ENCODE measurements at places on chromosomes 1 and 21.

DNA sequence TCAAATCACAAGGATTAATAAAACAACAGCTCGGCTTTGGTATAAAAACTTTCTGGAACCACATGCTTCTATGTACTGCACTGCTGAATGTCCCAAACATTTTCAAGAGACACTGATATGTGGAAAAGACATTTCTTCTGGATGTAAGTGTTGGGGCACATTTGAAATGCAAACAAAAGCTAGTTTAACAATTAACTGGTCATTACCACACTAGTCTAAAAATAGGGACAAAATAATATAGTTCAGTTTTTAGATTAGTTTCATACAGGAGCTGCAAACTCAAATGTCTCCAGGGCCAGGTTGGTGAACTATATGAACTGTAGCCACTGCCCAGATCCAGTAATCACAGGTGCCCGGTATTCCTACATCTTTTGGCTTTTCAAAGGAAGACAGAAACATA lies 3.2 kb downstream of the IL23R start:
- DNase-seq, result no peak

- no peak for DNase-seq
Observed at GRCh38 chr1:114015075-114015474, 35.8 kb downstream of the OLFML3 start.

GRCh38 chr1:212646588-212646987 lies 38.0 kb downstream of the ATF3 start:
- DNase-seq, result no peak

GRCh38 chr1:11800756-11801433 lies 4.9 kb downstream of the MTHFR start:
- DNase-seq, result no peak

DNA sequence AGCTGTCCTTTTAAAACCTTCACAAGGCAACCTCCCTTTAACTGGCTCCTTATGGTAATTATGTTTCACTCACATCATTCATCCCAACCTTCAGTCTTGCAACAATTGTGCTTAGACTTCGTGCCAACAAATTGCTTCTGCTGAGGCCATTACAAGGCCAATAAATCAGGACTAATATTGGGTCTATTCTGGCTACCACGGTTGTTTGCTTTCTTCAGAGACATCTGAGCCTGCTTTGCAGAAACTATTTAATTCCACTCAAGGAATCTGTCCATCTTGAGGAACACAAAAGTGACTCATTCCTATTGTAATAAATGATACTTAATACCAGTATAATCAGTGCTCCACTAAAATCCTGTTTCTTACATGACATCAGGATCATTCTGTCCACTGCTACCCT lies 2.6 kb upstream of the GSTM4 start:
- DNase-seq, result no peak

GRCh38 chr1:198359024-198359653 lies 181.3 kb downstream of the ATP6V1G3 start:
- peak; percentile 28 for DNase-seq

DNA sequence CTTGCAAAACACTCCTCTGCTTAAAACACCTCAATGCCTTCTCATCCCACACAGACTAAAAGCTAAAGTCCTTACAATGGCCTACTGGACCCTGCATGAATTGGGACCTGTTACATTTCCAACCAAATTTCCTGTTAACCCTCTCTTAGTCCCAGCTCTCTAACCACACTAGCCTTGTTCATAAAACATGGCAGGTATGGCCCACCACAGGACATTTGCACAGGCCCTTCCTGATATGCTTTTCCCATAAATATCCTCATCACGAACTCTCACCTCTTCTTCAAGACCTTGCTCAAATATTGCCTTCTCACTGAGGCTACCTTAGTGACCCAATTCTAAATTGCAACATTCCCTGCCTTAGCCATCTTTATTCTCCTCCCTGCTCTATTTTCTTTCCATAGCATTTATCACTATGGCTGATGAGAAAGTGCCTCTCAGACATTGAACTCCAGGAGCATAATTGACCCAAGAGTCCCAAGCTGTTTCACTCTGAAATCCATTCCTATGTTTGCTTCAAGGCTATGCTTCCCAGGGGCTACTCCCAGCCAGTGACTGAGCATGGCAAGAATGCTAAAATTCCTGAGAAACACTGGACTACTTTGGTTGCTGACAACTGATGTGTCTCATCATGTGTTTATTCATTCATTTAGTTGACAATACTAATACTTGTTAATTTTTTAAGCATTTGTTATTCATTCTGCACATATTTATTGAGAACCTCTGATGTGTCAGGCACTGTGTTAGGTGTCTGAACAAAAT lies 2.7 kb upstream of the PALMD start:
- DNase-seq, result no peak

DNA sequence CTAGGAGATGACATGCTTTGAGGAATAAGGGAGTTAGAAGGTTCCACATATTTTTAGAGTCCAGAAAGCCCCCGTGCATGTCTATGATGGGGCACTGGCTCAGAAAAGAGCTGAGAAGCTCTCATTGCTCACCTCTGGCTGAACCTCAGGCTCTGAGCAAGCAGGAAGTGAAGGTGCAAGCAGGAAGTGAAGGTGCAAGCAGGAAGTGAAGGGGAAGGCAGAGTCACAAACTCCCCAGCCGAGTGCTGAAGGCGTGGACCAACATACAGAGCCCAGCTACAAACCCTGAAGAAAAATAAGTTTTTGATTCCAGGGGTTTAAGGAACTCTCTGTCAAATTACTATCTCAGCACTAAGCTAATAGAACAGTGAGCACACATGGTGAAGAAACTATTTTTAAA lies 7.0 kb downstream of the KRTAP10-8 start:
- no peak for DNase-seq

GRCh38 chr1:89942825-89943658 lies 51.9 kb upstream of the ZNF326 start:
- DNase-seq, result no peak

DNA sequence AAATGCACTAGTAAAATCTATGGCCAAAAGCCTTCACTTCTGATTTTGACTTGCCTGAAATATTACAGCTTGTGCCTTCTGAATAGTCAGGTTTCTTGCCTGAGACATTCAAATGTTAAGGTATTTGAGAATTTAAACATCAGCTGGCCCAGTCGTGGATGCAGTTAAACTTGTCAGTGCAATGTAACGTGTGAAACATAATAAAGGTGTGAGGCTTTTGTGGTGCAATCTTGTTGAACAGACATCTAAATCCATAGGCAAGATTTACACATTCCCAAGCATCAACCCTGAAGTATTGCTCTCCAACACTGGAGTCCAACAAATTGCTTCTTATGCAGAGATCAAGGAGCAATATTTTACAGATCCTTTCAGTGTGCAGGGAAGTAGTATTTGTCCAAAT lies 4.4 kb downstream of the CCN1 start:
- DNase-seq, result no peak

DNA sequence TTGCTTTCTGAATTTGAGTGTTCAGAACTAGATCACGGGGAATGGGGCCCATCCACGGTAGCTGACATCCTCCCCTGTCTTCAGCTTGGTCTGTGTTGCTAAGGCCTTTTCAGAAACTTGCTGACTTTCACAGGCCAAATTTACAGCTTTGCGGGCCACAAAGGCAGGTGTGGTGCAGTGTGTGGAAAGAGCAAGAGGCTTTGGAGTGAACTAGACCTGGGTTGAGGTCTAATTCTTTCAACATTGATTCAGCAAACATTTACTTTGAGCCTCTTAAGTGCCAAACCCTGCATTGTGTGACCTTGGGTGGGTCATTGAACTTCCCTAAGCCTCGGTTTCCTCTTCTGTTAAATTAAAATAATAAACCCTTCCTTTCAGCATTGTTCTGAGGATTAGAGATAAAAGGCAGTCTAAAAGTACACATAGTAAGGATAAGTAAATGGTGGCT lies 24.3 kb downstream of the STPG1 start:
- no peak for DNase-seq

DNA sequence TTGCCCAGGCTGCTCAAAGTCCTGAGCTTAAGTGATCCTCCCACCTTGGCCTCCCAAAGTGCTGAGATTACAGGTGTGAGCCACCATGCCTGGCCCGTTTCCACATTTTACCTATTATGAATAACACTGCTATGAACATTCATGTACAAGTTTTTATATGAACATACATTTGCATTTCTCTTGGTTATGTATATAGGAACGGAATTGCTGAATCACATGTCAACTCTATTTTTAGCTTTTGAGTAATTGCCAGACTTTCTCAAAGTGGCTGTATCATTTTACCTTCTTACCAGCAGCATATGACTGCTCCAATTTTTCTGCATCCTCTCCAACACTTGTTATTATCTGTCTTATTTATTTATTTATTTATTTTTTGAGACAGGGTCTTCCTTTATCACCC lies 2.7 kb downstream of the SPATA21 start:
- no peak for DNase-seq

DNA sequence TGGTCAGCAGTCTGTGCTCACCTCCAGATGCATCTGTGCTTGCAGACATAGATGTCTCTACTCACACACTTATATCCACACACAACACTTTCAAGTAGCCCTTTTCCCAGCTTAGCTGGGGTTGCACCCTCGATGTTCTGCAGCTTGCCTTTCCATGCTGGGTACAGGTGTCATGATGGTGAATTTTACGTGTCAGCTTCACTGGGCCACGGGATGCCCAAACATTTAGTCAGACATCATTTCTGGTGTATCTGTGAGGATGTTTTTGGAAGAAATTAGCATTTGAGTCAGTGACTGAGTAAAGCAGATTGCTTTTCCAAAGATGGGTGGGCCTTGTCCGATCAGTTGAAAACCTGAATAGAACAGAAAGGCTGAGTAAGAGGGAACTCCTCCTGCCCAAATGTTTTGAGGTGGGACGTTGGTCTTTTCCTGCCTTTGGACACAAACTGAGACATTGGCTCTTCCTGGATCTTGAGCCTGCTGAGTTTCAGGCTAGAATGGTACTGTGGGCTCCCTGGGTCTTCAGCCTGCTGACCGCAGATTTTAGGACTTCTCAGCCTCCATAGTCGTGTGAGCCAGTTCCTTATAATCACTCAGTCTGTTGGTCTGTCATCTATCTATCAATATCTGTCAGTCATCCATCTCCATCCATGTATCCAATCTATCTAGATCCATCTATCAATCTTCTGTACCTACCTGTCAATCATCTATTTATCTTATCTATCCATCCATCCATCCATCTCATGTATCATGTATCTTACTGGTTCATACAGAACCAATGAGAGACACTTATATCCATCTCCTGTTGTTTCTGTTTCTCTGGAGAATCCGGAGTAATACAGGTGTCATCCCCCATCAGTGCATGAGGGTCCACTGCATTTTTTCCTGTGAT lies 12.7 kb upstream of the OBSCN start:
- no peak for DNase-seq

GRCh38 chr1:228445490-228445842 lies 28.8 kb upstream of the TRIM17 start:
- DNase-seq, result no peak

GRCh38 chr1:64839261-64839660 lies 94.4 kb downstream of the RAVER2 start:
- no peak for DNase-seq

DNA sequence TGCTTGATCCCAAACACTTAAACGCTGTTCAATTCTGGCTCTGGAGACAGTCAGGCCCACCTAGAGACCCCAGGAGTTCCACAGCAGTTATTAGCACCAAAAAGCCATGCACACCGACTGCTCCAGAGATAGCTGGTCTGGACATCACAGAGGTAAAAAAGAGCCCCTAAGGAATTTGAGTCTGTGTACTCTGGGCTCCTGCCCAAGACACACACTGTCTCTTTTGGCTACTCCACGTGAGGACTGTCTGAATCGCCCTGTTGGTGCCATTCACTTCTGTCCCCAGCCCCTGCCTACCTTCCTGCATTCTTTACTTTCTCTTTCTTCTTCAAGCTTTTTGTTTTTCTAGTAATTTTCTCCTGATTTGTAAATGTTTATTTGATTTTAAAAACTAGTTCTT lies 197.4 kb downstream of the ADGRL2 start:
- DNase-seq, result no peak

DNA sequence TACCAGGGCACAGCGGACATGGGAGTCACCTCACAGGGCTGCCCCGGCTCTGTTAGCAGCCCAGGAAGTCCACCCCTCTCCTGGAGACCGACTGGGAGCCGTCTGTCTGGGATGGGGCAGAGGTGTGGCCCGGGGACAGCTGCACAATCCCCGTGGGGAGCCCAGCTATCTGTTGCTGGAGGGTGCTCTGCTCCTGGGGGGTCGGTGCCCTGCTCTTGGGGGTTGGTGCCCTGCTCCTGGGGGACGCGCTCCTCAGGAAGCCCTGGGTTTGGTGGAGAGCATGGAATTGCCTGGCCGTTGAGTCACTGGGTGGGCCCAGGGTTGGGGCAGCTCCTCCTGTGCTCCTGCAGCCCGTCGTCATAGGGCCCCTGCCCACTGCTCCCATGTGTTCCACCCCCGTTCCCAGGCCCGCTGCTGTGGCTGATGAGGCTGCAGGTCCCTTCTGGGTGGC lies 39.3 kb downstream of the AGPAT3 start:
- no peak for DNase-seq

GRCh38 chr1:46278807-46279206 lies 24.6 kb downstream of the LRRC41 start:
- DNase-seq, result no peak

DNA sequence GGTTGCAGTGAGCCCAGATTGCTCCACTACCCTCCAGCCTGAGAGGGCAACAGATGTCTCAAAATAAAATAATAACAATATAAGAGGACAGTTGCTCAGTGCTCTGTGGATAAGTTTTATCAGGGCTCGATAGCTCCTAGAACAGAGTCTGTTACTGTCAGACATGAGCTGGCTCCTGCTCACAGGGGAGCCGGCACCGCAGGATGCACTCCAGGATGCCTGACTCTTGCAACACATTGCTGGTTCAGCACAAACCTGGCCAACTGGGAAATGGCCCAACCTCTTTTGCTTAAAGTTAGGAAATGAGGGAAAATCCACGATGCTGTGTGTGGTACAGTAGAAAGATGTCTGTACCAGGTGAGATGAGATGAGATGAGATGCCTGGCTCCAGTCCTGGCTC lies 5.8 kb upstream of the CTSE start:
- no peak for DNase-seq

- DNase-seq, result no peak
Observed at GRCh38 chr1:183315991-183316758, 102.0 kb downstream of the NMNAT2 start.

GRCh38 chr1:32627596-32628162 lies 22.7 kb downstream of the ZBTB8OS start:
- DNase-seq, result peak; percentile 58

GRCh38 chr1:53014791-53015507 lies 47.1 kb upstream of the PODN start:
- DNase-seq, result peak; percentile 92

- no peak for DNase-seq
Observed at GRCh38 chr1:19401535-19401889, 83.8 kb downstream of the CAPZB start.

- peak; percentile 99 for DNase-seq
Observed at GRCh38 chr1:16215882-16216753, 3.7 kb upstream of the ARHGEF19 start.
